A172 (cell line): ENCODE measurements at places on chromosomes 13 and 19. TPM values are rescaled to one million over a fixed set of nuclear protein-coding genes. Genes with fewer than 3 reads are reported as not detected.

The NALCN gene
- total RNA-seq: 0.60 and 0.72 TPM in 2 replicates

- DNase-seq: no peak
Observed at GRCh38 chr19:29290853-29291252, 77.9 kb upstream of the UQCRFS1 start.

GRCh38 chr13:50017819-50018218, 2.6 kb downstream of the KCNRG start:
- DNase-seq: no peak

- DNase-seq: no peak
Observed at GRCh38 chr13:38316129-38316528, 33.5 kb upstream of the UFM1 start.

The OR7A5 gene
- total RNA-seq: not detected in 2 replicates

The NANOS3 gene
- not detected in 2 replicates for total RNA-seq

DNA sequence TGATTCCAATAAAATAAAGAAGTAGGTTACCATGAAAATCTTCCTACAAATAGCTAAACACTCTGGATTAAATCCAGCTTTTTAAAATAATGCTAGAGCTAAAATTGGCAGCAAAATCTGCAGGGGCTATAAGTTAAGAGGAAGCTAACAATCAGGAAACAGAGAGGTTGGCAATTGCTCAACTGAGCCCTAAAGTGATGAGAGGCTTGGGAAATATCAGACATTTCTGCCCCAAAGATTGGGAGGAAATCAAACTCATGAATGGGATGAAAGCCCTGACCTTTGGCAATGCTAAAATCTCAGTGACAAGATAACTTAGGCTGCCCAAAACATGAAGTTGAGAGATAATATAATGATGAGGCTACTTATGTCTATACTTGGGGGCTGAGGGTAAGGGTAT, 1437.9 kb downstream of the EFNB2 start:
- no peak for DNase-seq

DNA sequence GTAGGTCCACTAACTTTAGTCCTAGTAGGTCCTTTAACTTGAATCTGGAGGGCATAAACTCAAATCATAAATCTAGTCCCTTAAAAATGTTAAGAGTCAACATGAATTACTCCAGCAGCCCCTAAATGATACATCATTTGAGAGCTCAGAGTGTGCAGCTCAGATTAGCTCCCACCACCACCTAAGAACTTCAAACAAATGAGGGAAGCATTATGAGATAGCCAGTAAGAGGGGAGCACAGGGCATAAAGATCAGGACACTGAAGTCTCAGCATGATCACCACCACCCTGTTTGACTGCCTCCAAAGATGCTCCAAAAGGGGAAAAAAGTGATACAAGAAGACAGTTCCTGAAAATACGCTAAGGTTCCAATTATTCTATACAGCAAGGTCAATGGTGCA, 5.7 kb downstream of the PROSER1 start:
- no peak for DNase-seq

DNA sequence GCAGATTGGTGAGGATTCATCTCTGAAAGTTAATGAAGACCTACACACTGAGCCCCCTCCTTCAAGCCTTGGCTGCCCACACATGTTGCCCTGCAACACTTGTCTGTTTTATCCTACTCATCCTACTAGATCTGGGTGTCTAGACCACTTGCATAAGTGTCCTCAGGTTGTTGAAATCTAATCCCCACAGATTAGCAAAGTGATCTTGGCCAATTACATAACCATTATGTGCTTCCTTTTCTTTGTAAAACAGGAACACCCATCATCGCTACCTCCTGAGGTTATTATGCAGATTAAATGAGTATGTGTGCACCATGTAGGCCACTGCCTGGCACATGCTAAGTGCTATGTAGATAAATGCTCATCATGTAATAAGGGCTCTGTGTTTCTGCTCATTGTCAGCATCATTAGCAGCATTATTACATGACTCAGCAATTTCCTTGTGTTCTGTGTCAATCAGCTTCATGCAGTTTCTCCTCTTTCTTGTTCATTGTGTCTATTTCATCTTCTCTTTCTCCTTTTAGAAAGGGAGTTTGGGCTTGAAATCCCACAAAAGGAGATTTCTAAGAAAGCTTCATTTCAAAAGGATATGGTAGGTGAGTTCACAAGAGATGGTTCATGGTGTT, 15.1 kb downstream of the ZNF175 start:
- no peak for DNase-seq

GRCh38 chr13:37945651-37946575, 76.3 kb upstream of the TRPC4 start:
- DNase-seq: no peak

- DNase-seq: no peak
Observed at GRCh38 chr19:58003174-58003828, 681 bp upstream of the ZNF606 start.

DNA sequence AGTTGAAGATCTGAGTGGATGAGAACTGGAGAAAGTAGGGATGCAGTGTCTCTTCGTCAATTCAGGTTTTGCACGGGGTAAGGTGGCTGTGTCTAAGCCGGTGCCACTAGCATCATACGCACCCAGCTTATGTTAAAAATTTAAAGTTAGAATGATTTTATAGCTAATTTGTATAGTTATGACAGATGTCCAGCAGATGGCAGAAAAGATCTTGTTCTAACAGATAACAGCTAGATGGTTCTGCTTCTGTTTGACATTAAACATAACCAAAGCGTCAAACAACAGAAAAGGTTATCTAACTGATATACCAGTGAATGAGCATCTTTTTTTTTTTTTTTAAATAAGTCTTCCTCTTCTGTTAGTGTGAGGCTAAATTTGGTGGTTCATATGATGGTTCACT, 18.8 kb upstream of the EDDM13 start:
- DNase-seq: peak; percentile 76

GRCh38 chr13:49584771-49585182, 581 bp downstream of the RCBTB1 start:
- DNase-seq: peak; percentile 2

GRCh38 chr19:45782162-45782691, at the start of gene DMPK:
DMPK (minus strand) TSS chr19:45782490; CDS start chr19:45782352, 138 bp downstream.
- no peak for DNase-seq

GRCh38 chr13:21289475-21289874, 113.0 kb downstream of the MRPL57 start:
- DNase-seq: no peak

DNA sequence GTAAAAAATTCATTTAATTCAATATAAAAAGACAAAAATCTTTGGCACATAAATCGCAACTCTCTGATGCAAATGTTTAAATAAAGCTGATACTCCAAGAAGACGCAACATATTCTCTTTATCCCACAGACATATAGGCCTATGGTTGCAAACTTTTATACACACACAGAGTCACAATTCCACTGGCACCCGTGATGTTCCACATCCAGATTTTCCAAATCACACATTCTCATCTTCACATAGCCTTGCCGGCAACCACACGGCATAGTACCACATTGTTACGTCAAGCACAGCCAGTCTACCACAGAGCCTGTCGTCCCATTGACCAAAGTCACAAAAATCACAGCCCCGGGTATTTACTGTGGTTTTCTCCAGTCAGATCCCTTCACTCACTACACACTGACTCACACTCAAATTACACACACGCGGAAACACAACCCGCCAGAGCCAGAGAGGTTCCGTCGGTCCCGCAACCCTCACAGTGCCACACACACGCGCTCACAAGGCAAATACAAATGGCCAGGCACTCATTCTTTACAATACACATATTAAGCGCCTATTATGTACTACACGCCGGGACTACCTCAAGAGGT, 546 bp upstream of the ZNF546 start:
- DNase-seq: peak; percentile 44

The CDC42EP5 gene
- 17.2 and 19.1 TPM in 2 replicates for total RNA-seq

The TNNI3 gene
- total RNA-seq: 0.77 TPM in 1 of 2 replicates, not detected in the other

The FGF21 gene
- not detected in 2 replicates for total RNA-seq

- DNase-seq: no peak
Observed at GRCh38 chr13:36086117-36086516, 45.1 kb downstream of the DCLK1 start.

DNA sequence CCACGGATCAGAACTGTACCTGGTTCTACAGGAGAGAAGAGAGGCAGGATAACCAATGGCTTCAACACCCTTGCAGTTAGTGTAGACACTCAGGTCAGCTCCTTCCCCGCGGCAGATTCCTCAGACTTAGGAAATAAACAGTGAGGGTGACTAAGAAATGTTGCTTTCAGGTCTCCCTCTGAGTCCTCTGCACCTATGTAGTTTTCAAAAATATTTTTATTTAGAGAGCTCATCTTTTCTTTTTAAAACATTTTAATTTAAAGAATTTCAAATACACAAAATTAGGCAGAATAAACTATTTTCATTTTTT, 195.2 kb downstream of the KLF12 start:
- no peak for DNase-seq

GRCh38 chr13:25927932-25928331, 123.9 kb downstream of the SHISA2 start:
- DNase-seq: no peak

DNA sequence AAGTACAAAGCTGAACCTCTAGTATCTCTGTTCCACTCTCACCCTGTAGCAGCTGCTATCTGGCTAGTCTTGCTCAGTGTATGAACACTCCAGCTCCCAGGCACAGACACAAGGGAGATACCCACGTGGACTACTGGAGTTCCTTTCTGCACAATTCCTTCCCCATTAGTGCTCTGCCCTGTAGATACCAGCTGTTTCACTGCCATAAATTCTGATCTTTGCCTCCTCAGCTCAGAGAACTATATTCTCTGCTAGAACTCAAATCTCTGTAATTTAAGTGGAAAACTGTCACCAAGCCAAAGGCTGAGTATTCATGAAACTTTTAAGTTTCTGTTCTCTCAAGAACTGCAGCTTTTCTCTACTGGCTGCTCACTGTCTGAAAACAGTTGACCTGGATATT, 273.7 kb downstream of the DIAPH3 start:
- DNase-seq: no peak

DNA sequence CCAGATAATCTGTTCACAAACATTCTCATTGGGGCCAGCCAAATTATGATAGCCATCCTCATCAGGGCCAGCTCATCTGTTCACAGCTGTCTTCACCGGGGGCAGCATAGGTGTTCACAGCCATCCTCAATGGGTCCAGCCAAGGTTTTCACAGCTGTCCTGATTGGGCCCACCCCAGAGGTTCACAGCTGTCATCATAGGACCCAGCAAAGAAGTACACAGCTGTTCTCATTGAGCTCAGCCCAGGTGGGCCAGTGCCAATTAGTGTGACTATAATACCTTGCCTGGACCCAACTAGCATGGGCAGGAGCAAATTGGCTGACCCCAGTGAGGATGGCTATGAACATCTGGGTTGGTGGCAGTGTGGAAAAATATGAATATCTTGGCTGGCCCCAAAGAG, 1166.0 kb downstream of the UQCRFS1 start:
- no peak for DNase-seq

DNA sequence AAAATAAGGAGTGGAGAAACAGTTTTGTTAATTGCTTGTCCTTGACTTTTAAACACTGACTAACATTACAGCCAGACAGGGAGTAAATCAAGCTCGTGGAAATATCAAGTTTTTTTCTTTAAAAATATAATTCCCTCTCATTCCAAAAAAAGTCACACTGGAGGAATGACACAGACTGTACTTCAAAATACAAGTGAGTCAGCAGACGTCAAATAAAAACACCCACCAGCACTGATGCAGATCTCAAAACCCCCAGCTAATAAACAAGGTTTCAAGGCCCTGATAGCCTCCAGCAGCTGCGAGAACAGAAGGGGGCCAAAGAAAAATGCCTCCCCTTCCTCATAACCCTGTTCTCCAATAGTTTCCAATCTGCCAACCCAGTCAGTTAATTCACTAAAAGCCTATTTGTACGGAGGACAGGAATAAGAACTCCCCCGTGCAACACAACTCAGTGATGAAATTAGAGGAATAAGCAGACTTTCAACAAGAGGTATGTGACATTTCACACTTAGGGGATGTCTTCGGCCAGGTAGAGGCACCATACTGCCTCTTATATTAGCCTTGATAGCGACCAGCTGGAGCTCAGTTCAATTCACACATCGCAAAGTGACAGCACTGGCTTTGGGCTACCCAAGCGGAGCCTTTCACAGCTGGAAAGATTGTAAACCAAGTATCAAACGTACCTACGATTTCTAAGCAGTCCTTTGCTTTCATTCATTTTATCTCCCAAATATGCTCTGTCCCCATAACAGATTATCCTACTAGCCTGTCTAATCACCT, 561.0 kb upstream of the KLF12 start:
- no peak for DNase-seq

The ZNF724 gene
- total RNA-seq: 15.2 and 15.8 TPM in 2 replicates

The CFAP97D2 gene
- not detected in 2 replicates for total RNA-seq

DNA sequence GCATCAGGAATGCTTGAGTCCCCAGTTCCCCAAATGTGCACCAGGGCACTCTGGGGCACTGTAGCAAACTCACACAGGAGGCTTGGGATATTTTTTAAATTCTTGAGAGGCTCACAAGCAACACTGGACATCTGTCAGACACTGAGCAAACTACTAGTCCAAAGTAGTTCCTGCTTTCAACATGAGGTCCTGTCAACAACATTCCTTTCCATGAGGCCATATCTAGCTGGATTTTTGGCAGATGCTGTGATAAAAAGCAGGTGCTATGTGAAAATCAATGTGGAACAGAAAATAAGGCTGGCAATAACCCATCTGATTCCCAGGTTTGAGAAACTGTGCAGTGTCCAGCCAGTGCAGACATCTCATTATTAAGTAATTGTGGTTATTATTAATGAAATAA, 50.5 kb downstream of the STARD13 start:
- no peak for DNase-seq

- DNase-seq: peak; percentile 28
Observed at GRCh38 chr13:106183410-106184065, 351.9 kb downstream of the EFNB2 start.

DNA sequence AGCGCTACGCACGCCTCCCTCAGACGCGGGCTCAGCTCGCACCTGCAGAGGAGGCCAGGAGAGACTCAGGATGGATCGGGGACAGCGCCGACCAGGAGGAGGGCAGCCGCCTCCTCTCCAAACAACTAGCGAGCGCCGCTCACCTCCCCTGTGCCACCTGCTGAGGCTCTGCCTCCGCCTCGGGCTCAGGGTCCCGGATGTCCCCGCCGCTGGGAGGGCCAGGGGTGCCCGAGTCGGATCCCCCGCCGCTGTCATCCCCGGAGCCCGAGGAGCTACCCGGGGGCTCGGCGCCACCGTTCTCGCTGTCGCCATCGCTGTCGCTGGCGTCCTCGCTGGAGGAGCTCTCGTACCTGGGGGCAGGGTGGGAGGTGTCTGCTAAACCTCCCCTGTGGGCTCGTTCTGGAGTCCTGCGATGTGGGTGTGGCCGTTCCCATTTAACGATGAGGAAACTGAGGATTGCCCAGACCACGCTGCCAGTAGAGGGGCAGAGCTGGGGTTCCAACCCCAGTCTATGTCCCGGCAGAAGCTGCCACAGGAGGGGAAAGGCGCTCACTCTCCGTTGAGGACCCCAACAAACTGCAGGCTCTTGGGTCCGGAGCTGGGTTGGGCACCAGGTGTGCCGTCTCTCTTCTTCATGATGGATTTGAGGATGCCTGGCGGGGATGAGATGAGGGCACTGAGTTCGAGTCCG, 9.2 kb downstream of the KANK3 start:
- no peak for DNase-seq

The SYNGR4 gene
- total RNA-seq: not detected in 2 replicates

The LRRC4B gene
- 12.3 and 13.5 TPM in 2 replicates for total RNA-seq

GRCh38 chr19:6220385-6221191, 59.2 kb downstream of the MLLT1 start:
- no peak for DNase-seq

- DNase-seq: no peak
Observed at GRCh38 chr19:48111280-48111679, 663 bp upstream of the PLA2G4C start.

The SPRED3 gene
- 2.4 and 2.8 TPM in 2 replicates for total RNA-seq

The CCL25 gene
- total RNA-seq: not detected in 2 replicates
